Activated naive CD8-positive, alpha-beta T cell treated with anti-CD3 and anti-CD28 coated beads for 36 hours (primary cell): ENCODE measurements at places on chromosomes 11 and 22. TPM values are rescaled to one million over a fixed set of nuclear protein-coding genes. Genes with fewer than 3 reads are reported as not detected.

- no peak for DNase-seq
These were observed 27.9 kb downstream of the GNAZ start for GRCh38 chr22:23098230-23098705.

GRCh38 chr11:128174465-128175291 lies 412.7 kb downstream of the ETS1 start:
- no peak for DNase-seq

GRCh38 chr22:46815559-46815895 lies 53.1 kb downstream of the TBC1D22A start:
- DNase-seq, result no peak

DNA sequence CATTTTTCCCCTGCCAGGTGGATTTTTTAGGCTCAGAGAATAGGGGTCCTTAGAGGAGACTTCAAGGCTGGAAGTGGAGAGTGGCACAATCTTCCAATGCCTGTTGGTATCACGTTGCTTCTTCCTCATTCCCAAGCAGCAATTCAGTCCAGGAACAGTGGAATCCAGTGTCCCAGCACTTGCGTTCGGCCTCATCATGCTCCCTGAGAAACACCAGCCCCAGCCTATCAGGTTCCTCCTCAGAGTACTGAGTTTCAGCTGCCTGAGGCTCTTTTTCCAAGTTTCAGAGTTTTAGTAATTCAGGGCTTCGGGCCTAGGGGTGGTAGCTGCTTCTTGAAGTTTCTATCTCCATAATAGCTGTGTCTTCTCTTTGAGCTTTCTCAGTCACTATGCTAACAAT lies 31.9 kb upstream of the NRGN start:
- no peak for DNase-seq

GRCh38 chr11:122207505-122207904 lies 91.5 kb upstream of the BLID start:
- DNase-seq, result no peak

DNA sequence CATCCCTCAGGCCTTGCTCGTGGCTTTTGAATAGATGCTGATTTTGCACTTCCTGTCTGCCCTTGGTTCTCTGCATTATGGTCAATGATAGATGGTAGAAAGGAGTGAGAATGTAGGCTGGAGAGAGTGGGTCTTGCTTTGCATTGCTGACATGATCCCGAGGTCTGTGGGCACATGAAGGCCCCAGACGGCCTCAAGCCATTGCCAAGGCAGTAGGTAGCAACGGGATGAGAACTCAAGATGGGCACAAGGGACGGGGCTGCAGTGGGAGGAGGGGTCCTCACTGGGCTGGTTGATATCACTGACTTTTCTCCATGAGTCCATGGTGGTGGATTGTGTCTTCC lies 54.0 kb downstream of the GAB4 start:
- no peak for DNase-seq

DNA sequence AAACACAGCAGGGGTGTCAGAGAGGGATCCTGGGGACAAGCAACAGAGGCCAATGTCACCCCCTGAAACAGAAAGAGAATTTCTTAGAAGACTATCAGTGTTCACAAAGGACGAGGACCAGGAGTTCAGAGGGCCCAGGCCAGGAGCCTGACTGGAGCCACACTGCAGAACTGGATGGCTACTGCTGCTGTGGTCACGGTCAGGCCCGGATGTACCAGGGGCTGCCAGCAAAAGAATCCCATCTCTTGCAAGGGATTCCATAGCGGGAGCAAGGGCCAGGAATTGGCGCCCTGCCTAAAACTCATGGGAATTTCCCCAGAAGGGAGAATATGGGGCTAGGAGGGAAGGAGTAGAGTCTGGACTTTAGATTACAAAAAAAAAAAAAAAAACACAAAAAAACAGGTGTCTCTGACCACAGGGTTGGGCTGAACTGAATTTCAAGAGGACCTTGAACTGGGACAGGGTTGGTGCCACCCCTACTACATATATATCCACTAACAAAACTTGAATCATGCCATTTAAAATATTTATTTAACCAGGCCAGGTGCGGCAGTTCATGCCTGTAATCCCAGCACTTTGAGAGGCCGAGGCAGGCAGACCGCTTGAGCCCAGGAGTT lies 15.7 kb upstream of the KCTD14 start:
- DNase-seq, result no peak

GRCh38 chr11:134369656-134370525 lies 38.1 kb downstream of the GLB1L2 start:
- DNase-seq, result no peak

DNA sequence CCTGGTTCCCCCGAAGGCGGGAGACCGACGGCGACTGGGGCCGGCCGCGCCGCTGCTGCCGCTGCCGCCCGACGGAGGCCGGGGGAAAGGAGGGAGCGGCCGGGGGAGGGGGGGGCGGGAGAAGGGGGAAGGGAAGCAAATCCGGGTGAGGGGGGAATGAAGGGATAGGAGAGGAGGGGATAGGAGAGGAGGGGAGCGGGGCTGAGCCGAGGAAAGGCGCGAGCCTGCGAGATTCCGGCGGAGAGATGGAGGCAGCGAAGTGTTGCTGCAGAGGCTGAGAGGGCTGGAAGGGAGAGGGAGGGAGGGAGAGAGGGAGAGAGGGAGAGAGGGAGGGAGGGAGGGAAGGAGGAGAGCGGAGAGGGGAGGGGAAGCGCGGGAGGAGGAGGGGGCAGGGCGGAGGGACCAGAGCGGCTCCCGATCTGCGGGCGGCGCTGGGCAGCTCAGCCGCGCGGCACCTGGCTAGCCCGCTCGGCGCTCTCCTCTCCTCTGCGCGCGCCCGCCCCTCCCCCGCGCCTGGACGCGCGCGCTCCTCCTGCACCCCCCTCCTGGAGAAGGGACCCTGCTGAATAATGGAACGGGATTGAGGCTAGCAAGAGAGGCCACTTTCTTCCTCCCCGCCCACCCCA lies 52.3 kb downstream of the SLC22A12 start:
- no peak for DNase-seq

DNA sequence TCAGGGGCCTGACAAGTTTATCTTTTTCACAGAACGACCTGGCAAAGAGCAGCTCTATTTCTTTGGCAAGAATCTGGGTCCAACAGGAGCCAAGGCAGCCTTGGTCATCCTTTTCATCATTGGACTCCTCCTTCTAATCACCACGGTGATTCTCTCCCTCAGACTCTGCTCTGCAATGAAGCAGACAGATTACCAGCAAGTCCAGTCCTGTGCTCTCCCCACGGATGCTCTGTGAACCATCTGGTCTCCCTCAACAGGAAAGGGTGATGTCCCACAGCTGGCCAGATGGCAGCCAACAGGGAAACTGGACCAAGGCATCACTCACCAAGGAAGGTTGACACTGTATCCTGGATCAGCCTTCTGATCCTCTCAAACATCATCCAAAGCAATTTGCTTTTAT lies 17.0 kb upstream of the PANX1 start:
- DNase-seq, result no peak

GRCh38 chr22:28918550-28919271 lies 35.3 kb downstream of the ZNRF3 start:
- DNase-seq, result no peak

- no peak for DNase-seq
These were observed 516 bp upstream of the SERPINH1 start for GRCh38 chr11:75561426-75562047.

DNA sequence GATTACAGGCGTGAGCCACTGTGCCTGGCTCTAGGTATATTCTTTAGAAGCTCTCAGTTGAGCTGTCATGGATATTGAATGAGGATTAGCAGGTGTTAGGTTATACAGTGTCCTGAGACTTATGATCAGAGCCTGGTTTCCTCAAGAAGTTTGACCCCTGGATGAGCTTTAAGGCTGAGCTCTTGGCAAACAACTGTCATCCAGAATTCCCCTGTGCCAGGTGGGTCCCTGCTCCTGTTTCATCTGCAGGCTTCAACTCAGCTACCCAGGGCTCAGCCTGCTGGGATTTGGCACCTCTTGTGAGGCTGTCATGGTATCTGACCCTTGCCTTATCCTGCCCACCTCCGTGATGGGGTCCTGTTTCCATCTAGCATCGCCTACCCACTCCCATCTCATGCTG lies 24.3 kb downstream of the SERPINH1 start:
- DNase-seq, result no peak

- DNase-seq, result peak; percentile 15
These were observed 6.2 kb downstream of the MRGPRD start for GRCh38 chr11:68974421-68975194.

DNA sequence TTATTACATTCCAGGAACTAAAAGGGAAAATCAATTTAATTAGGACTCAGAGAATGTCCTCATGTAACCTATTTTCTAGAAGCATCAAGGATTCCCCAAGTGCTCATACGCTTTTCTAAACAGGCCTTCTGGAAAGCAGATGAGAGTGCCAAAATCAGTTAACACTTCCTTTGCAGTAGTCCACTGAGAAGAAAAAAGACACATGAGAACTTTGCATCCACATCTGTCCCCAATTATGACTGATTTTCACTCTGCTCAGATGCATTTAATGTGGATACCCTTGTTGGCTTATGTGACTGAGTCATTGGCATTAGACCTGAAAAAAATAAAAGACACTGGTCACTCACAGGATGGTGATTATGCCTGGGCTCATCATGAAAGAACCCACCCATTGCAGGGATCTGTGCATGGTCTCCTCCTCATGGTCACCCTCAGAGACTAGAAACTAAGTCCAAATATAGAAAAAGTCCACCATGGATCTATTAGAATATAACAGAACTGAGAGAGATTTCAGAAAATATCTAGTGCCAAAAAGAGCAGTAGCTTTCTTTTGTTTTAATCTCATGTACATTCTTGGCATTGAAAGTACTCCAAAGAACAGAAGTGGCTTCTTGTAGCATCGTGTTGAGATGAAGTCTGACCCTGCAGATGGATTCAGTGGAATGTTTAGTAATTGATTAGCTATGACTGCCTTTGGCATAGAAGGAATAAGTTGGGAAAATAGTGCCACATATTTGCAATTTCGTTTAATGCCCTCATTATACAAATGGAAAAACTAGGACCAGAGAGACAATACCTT lies 48.8 kb upstream of the FIBIN start:
- DNase-seq, result no peak

- peak; percentile 52 for DNase-seq
These were observed 30.8 kb upstream of the LRRC10B start for GRCh38 chr11:61477727-61478148.

DNA sequence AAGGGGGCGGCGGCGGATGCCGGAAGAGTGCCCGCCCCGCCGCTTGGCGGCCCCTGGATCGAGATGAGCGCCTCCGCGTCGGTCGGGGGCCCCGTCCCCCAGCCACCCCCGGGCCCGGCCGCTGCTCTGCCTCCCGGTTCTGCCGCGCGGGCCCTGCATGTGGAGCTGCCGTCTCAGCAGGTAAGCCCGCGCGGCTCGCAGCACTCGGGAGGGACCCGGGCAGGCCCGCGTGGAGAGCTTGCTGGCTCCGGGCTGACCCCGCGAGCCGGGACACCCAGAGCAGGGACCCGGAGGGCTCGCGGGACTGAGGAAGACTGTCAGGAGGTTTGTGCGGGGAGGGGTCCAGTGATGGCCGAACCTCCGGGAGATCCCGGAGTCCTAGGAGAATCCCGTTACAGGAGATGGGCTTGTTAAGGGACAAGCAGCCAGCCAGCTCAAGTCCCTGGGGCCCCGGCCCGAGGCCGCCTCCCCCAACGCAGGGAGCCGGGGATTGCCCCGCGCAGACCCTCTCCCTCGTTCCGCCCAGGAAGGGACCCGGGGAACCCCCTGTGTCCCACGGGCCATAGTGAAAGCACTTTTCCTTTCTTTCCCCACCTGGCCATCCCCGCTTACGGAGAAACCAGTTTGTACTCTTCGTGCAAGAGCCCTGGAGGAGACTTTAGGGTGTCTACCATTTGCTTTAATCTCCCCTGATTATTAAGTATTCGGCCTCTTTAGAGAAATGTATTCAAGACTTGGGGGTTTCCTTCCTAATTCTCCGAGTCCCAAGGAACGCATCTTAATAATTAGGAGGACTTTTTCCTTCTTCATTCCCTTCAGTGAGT lies 547 bp downstream of the UVRAG start:
- DNase-seq, result peak; percentile 53

GRCh38 chr11:10209326-10209725 lies 84.7 kb downstream of the SBF2 start:
- DNase-seq, result no peak

GRCh38 chr11:13042873-13043342 lies 33.8 kb downstream of the RASSF10 start:
- no peak for DNase-seq

DNA sequence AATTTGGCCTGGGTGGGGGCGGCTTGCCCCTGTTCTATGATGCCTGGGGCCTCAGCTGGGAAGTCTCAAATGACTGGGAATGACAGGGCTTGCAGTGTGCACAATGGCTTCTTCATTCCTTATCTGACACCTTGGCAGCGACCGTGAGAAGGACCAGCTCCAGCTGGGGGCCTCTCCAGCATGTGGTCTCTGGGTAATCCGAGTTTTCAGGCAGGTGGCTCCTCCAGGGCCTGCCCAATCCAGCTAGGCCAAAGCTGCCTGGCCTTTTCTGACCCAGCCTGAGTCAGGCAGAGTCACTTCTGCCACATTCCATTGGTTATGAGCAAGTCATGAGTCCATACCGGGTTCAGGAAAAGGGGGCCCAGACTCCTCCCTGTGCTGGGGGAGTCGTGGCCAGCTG lies 646.0 kb downstream of the OPCML start:
- no peak for DNase-seq

Gene ST14
- 0.14 TPM for total RNA-seq

Gene SMC1B
- 2.1 TPM for total RNA-seq

Gene HEPN1
- not detected for total RNA-seq

Gene NTM
- not detected for total RNA-seq

Gene OR52H1
- not detected for total RNA-seq

Gene BID
- 22.0 TPM for total RNA-seq

Gene PARVG
- total RNA-seq, result 72.9 TPM

Gene CNIH2
- total RNA-seq, result 1.9 TPM

Gene GSTT2B
- total RNA-seq, result not detected
